Endothelial cell of umbilical vein (primary cell): ENCODE measurements at places on chromosomes 12 and 14. TPM values are rescaled to one million over a fixed set of nuclear protein-coding genes. Genes with fewer than 3 reads are reported as not detected.

TRMT5 gene
- total RNA-seq, result 12.6 and 13.5 TPM in 2 replicates

SLC5A8 gene
- total RNA-seq, result not detected in 2 replicates

GRCh38 chr12:120327593-120327992 lies at the start of gene PLA2G1B:
Gene PLA2G1B (minus strand): TSS chr12:120327779. CDS start chr12:120327753, 26 bp downstream.
- no peaks in the 10 kb centered on the region for H3K4me1 ChIP-seq
- H3K36me3 ChIP-seq, result no peaks in the 10 kb centered on the region
- H3K27ac ChIP-seq, result no peak within 1 kb of the TSS

LGR5 gene
- not detected in 2 replicates for total RNA-seq

ERBB3 gene
- total RNA-seq, result 0.11 TPM in 1 of 2 replicates, not detected in the other

KLHDC1 gene
- total RNA-seq, result 1.2 and 1.6 TPM in 2 replicates

DNA sequence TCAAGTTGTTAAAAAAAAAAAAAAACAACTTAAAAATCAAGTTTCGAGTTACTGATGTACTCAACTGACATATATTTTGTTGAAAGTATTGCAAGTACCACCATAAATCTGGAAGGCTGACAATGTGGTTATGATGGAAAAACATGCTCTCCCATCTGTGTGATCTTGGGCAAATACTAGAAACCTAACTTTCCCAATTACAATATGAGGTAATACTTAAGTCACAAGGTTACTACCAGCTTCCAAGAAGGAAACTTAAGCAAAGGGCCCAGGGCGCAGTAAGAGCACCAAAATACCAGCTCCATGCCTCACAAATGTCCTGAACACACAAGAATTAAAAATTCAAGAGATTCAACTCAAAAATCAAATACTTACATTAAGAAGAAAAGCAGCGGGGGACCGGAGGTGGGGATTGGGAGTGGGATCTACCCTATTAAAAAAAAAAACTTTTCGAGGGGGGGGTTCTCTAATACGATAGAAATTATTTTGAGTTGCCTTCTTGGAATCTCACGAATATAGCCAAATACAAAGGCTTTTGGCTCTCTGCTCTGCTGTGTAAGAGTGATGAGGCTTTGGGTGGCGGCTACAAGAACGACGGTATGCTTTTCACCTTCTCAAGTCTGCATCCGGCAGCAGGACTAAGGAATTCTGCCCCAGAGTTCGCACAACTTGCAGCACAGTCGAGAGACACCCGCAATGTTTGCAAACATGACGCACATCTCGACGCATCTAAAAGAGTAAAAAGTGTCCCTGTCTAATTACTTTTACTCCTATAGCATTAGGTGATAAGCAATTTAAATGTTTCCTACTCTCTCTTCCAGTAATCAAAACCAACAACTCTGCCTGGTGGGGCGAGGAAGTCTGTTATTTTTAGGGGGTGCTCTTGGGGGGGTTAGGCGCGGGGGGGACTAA lies 1.1 kb downstream of the SAV1 start:
- H3K27me3 ChIP-seq, result no peaks in the 10 kb centered on the region
- peaks cover 2% of the 10 kb centered on the region for H3K36me3 ChIP-seq
- peak overlapping the region; percentile 85 for H3K4me3 ChIP-seq
- peak; percentile 59 for DNase-seq
- peaks cover 23% of the 10 kb centered on the region for H3K4me1 ChIP-seq

SOX5 gene
- total RNA-seq, result 2.9 and 3.5 TPM in 2 replicates

HSPB8 gene
- 10.1 and 10.8 TPM in 2 replicates for total RNA-seq

GRCh38 chr12:8630131-8630530 lies 17.5 kb upstream of the AICDA start:
- no peak overlapping the region for H3K4me3 ChIP-seq
- DNase-seq, result no peak
- no peaks in the 10 kb centered on the region for H3K36me3 ChIP-seq
- no peaks in the 10 kb centered on the region for H3K4me1 ChIP-seq

DNA sequence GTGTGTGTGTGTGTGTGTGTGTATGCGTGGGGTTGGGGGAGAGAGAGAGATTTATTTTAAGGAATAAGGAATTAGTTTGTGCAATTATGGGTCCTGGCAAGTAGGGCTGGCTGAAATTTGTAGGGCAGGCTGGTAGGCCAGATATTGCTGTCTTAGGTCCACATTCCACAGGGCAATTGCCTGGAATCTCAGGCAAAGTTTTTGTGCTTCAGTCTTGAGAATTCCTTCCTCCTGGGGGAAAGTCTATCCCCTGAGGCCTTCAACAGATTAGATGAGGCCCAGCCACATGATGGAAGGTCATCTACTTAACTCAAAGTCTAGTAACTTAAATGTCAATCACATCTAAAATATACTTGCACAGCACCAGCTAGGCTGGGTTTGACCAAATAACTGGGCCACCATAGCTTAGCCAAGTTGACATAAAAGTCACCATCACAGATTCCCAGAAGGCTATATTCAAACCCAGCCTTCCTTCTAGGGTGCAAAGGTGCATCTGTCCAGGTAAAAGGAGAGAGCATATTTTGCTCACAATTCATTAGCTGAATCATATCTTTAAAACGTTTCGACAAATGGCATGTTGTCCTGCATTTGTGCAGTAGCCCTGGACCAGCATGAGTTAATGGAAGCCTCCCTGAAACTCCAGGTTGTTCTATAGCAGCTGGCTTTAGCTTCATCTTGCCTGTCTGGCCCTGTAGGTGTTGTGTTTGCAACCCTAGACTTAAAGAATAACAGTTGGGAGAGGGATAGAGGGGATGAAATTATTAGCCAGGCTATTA lies 63.1 kb downstream of the C14orf132 start:
- DNase-seq, result no peak
- H3K4me3 ChIP-seq, result no peak overlapping the region
- H3K27ac ChIP-seq, result no peak overlapping the region
- no peaks in the 10 kb centered on the region for H3K27me3 ChIP-seq
- H3K4me1 ChIP-seq, result no peaks in the 10 kb centered on the region

RILPL2 gene
- total RNA-seq, result 4.6 and 7.2 TPM in 2 replicates

KRT85 gene
- total RNA-seq, result not detected in 2 replicates
